ENCODE measurements at places on chromosomes 5 and 9.

DNA sequence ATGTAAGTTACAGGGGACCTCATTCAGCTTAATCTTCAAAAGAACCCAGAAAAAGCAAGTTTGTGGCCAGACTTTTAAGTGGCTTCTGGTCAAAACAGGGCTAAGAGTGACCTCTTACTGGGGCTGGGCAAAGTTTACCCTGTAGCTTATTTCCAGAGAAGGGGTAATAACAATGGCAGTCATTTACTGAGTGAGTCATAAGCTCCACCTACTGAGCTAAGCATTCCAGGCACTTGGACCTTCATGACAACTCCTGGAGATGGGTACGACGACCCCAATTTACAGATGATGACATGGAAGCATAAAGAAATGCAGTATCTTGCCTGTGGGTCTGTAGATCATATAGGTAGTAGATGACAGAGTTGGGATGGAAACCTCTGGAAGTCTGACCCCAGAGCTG is 4.7 kb upstream of the GPR151 start:
- no peak for DNase-seq

DNA sequence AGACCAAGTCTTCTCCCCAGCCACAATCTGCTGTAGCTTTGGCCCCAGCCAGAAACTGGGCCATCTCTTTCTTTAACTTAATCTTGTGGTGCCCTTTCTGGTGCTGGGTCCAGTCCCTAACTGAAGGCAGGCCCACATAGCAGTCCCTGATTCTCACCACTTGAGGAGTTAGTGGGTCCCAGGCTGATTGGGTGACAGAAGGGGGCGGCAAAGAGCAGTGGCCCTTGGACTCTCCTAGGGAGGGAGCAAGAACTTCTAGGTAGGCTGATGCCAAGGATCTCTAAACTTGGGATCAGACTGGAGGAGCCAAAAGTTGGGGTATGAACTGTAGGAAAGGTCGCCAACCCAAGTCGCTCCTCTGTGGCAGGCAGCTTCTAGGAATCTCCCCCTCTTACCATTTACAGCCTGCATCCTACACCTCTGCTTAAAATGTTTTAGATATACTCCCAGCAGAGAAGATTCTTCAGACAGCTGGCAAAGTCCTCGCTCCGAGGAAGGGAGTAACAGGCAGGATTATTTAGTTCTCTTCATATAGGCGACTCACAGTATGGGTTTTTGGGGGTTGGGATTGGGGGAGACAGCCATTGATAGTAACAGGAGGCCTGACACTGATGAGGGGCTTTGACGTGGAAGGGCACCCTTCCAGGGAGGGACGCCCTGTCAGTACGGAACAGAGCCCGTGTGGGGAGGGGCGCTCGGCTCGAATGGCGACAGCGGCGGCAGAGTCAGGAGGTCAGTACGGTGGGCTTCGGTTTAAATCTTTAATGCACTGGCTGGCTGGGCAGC is 2.0 kb upstream of the CCL27 start:
- peak; percentile 54 for DNase-seq

DNA sequence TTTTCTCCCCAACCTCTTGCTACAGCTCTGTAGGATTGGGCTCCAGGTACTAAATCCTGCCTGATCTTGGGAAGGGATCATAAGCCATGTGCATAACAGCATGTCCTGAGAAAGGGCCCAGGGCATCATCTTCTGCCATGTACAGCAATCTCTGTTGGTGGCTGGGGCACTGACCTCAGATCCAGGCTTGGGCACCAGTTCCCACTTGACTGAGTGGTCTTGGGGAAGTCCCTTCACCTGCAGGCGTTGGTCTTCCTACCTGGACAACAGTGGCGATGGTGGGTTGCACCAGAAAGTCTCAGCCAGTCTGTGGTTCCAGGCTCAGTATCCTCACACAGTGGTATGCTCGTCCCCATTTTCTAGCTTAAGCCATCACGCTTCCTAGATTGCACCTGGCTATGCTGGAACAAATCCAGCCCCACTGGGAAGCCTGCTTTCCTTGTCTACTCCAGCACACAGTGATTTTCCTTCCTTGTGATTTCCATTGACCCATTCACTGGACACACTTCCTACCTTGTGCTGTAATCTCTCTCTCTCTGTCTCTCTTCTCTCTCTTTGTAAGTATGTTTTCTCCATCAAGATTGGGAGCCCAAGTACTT is 121.7 kb upstream of the PITX1 start:
- no peak for DNase-seq

DNA sequence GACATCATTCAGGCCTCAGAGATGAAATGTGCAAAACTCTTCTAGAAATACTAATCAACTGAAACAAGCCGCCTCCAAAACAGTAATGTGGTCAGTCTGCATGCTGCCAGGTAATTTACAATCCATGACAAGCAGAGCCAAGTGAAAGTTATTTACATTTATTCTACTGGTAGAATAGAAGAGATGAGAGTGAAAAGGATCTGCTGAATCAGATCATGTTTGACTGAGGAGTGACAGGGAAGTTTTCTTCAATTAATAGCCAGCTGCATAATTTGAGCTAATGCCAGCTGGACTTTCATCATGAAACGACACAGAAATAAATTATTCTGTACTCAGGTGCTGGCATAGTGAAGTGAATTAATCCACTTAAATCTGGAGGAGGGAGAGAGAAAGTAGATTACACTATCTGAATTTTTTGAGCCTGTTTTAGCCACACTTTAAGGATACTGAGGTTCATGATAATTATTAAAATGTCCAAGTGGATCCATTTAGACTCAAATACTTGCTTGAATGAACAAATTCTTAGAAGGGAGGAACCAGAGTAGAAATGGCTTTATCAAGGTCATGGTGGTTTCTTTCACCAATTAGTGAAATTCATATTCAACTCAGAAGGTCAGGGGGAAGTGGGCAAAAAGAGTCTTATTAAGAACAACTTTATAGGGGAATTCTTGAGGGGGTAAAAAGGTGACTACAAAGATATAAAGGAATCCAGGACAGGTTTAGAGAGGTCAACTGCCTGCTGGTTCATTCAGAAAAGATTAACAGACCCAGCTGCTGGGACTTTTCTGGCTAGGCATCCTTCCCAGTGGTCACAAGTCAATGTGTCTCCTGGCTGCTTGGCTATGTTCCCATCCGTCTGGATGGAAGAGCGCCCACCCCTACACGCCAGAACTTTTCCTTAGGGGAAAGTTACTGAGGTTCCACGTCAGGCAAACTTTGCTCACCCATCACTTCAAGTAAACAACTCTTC is 350.4 kb downstream of the PDE4D start:
- no peak for DNase-seq
